NCI-H2227 treated with DMSO at 0.1 percent for 48 hours (cell line): ENCODE measurements at places on chromosomes 4 and X.

DNA sequence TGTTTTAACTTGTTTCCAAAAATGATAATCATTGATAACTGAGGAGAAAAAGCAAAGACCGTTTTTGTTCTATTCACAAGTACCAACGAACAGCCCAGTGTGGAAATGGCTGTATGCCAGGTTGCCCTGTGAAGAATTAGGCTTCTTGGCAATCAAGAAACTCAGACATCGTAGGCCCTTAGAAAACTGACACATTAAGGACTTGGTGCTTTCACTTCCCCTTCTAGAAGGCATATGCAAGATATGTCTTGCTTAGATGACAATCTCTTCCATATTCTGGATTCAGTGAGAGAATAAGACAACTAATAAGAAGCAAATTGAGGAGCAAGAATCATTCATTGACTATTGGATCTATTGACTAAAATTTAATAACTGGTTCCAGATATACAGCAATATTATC is 56.6 kb downstream of the ANAPC10 start:
- no peak for DNase-seq

- no peak for DNase-seq
Observed at GRCh38 chrX:132292793-132293192, 73.5 kb upstream of the RAP2C start.

DNA sequence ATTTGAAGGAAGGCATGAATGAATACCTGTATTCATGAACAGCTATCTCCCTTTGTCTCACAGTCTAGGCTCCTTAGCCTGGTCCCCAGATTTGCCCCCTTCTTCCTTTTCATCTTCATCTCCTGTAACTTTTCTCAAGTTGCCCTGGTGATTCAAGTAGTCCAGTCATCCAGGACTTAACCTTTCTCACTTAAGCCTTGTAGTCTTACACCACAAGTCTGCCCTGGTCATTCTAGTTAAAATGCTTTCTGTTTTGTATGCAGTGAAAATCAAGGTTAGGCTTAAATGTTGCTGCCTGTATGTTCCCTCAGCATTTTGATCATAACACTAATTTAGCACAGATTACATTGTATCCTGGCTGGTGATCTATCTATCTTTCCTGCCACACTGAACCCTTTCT is 58.5 kb upstream of the SLC7A11 start:
- DNase-seq, result no peak

DNA sequence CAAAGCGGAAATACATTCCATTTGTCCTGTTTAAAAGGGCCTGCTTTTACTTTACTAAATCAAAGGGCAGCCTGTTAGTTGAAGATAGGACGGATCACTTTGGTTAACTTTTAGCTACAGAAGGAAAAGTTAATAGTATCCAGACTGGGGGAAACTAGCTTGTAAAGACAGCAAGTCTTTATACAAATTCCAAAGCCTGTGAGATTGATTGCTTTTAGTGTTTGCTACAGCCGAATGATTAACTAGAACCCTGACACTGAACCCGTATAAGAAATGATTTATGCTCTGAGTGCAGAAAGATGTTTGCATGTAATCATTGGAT is 93.4 kb downstream of the FRAS1 start:
- no peak for DNase-seq

DNA sequence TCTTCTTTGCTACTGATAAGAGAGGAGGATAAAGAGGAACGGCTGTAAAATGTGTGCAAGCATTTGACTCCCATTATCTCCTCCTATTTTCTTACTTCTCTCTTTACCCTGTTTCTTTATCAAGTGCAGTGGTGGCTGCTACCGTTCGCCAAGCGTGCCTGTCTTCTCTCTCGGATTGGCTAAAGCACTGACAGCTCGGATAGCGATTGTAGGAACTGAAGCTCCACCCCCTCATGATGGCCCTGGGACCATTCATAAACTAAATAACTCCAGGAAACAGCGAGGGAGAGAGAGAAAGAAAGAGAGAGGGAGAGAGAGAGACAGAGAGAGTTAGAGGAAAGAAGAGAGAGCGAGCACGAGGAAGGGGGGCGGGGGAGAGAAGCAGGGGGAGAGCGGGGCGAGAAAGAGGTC is 305 bp upstream of the MAB21L2 start:
- no peak for DNase-seq

DNA sequence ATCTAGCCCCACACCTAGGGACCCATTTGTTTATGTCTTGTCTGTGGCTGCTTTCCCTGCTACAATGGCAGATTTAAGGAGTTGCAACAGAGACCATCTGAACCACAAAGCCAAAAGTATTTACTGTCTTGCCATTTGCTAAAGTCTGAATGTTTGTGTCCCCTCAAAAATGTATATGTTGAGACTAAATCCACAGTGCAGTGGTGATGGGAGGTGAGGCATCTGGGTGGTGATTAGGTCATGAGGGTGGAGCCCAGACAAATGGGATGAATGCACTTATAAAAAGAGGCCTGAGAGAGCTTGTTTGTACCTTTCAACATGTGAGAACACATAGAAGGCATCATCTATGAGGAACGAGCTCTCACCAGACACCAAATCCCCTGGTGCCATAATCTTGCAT is 137.3 kb downstream of the TMEM144 start:
- DNase-seq, result no peak

DNA sequence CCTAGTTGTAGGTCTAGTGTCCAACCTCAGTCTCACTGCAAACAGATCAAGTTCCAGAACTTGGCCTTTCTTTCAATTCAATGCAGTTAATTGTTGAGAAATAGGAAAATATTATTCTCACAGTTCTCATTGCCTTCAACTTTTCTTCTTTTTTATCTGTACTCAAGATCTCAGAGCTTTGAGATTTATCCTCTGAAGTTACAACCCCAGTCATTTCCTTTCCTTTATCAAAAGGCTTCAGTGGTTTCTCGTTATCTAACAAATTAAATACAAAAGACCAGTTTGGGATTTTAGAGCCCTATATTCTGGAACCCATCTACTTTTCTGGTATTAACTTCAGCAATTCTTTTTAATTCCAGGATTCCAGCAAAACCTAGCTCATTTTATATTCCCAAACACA is 130.2 kb downstream of the TMA16 start:
- DNase-seq, result no peak

GRCh38 chr4:55458164-55458563 is 62.4 kb downstream of the TMEM165 start:
- DNase-seq, result no peak

GRCh38 chr4:185479507-185479971 is 8.0 kb upstream of the CCDC110 start:
- no peak for DNase-seq

GRCh38 chr4:98484031-98484430 is 174.4 kb downstream of the TSPAN5 start:
- DNase-seq, result no peak

GRCh38 chrX:53831662-53832635 is 145.4 kb upstream of the HUWE1 start:
- no peak for DNase-seq

DNA sequence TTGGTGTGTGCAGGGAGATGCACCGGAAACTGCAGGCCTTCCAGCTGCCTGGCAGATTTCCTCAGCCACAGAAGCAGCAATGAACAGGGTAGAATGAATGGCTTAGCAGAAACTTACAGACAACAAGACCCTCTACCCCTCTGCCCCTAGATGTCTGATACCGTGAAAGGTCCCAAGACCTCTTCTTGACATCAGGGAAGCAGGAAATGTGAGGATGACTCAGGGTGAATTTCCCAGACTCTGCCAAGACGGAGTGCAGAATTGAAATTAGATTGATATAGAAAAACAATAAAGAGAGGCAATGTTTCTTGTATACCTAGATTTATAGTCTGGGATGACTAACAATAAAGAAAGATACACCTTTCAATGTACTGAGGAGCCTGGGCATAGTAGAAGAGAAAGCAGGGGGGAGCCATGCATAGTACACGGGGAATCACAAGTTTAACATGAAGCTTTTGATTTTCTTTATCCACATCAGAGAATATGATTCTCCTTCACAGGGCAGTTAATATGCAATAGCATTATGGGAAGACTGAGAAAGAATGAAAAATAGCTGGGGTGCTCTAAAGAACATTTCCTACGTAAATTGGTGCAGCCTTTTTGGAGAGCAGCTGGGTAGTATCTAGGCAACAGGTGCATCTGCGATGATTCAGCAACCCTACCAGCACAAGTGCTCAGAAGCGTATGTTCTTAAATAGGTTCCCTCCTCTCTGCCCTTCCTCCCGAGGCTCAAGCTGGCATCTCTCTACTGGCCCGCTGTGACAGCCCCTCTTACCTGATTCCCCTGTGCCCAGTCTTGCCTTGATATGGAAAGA is 18.3 kb upstream of the CXCR3 start:
- no peak for DNase-seq

GRCh38 chrX:69395306-69395705 is 108.8 kb upstream of the NALF2 start:
- DNase-seq, result no peak

DNA sequence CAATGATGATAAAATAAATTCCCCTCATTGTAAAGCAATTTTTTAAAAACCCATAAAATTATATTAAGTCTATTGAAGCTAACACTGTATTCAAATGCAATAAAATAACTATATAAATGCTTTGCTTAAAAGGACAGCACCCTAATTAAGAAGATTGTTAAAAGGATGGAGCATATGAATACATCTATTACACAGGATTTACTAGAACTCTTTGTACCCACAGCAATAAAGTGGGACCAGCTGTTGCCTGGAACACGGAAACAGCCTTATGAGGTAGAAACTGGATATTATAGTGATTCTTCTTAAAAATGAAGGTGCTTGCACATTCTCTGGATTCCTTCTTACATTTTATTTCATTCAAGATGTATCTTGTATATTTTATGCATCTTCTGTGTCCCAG is 298.7 kb upstream of the KLF3 start:
- no peak for DNase-seq

DNA sequence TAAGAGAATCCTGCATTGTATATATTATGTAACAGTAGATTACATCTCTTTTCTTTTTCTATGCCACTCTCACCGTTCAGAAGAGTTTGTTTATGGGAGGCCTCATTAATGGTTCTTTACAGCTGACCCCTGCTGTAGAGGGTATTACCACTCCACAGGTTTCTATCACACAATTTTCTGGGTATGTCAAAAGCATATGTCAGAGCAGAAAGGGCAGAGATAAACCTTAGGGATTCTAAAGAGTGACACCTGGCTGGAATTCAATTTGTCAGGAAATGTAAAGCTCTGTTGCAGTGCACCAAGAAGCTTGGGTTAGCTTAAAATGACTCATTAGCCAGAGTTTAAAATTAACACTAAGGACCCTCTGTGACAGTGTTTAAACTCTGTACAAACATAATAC is 658.7 kb downstream of the PCDH18 start:
- no peak for DNase-seq

- DNase-seq, result no peak
Observed at GRCh38 chrX:130669233-130669632, 233.8 kb downstream of the ENOX2 start.

DNA sequence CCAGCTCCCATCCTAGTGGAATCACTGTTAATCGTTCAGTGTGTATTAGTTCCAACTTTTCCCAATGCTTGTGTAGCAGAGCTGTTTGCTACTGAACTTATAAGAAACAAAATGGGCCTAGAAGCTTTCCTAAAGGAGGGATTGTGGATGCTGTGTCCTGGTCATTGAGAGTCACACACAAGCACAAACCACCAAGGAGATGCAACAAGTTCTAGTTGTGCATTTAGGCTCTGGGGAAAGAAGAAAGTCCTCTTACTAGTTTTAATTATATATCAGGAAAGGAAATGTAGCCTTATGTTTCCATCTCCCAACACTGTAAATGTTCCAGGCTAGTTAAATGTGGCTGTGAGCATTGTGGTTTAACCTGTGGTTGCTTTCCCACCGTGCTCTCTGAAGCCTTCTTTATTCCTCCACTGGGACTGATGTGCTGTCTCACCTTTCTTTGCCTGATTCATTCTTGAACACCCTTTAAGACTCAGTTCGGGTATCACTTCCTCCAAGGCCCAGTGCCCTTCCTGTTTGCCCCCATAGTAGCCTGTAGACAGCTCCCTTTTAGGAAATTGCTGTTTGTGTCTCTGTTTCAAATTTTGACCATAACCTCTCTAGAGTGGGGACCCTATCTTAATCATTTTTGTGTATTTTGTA is 34.3 kb downstream of the ATP10D start:
- DNase-seq, result no peak

GRCh38 chrX:1546691-1547251 is 9.8 kb upstream of the P2RY8 start:
- DNase-seq, result no peak

GRCh38 chr4:1851160-1851559 is 4.8 kb downstream of the LETM1 start:
- no peak for DNase-seq

GRCh38 chrX:12986886-12987285 is 12.0 kb downstream of the TMSB4X start:
- DNase-seq, result no peak

GRCh38 chrX:13208281-13208935 is 111.4 kb downstream of the ATXN3L start:
- no peak for DNase-seq

DNA sequence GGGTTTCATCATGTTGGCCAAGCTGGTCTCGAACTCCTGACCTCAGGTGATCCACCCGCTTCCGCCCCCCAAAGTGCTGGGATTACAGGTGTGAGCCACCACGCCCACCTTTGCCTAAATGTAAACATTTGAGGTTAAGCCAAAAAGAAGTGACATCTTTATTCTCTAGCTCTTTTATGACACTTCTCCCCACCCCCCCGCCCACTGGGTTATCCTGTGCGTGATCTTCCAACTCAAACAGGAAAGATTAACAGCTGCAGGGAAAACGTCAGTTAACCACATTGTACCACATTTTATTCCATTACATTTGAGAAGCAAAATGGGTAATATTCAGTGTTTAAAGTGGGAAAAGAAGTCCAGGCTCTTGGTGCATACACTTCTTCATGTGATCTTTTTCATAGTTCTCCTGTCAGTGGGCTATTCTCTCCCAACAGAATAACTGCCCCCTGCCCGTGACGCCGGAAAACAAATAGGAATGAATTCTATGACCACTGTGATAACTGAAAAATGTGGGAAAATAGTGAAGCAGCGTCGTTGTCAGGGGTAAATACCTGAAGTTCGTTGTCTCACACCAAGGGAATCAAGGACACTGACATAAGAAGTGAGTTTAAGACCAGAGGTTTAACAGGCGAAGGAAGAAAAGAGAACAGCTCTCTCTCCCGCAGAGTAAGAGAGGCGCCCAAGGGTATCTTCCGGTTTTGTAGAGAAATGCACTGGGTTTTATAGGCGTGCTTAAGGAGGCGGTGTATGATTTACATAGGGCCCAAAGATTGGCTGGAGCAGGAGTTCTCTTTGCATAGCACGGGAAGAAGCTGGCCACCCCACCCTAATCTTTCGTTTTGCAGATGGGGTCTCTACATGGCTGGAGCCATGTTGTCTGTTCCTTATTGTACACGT is 9.7 kb upstream of the SRD5A3 start:
- DNase-seq, result peak; percentile 56

GRCh38 chr4:89929425-89930159 is 34.9 kb downstream of the MMRN1 start:
- no peak for DNase-seq

- DNase-seq, result no peak
Observed at GRCh38 chrX:147850875-147851274, 60.8 kb upstream of the FMR1 start.

GRCh38 chrX:47540754-47541538 is 20.1 kb upstream of the ARAF start:
- peak; percentile 94 for DNase-seq
